ENCODE measurements at places on chromosomes 12 and 14.
A peak's percentile ranks its signal among the peaks of the same experiment; 100 is the strongest.

DNA sequence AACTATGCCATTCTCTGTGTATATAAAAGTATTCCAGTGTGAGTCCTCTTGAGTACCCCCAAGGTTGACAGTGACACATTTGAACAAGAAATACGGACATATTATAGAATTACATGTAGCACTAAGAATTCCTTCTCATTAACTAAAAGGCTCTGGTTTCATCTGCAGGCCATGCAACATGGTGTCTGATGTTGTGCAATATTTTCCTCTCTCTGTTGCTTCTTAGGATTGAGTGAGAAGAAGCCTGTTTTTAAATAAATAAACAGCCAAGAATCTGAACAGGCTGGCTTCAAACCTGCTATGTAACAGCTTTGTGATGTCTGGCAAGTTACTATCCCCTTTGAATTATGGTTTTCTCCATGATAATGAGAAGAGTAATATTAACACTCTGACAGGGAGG lies 22.2 kb upstream of the CCER1 start:
- DNase-seq, result no peak

GRCh38 chr14:63855281-63855680 lies 2.5 kb downstream of the SYNE2 start:
- DNase-seq, result no peak

GRCh38 chr12:103456006-103456405 lies 39.8 kb downstream of the C12orf42 start:
- DNase-seq, result no peak

DNA sequence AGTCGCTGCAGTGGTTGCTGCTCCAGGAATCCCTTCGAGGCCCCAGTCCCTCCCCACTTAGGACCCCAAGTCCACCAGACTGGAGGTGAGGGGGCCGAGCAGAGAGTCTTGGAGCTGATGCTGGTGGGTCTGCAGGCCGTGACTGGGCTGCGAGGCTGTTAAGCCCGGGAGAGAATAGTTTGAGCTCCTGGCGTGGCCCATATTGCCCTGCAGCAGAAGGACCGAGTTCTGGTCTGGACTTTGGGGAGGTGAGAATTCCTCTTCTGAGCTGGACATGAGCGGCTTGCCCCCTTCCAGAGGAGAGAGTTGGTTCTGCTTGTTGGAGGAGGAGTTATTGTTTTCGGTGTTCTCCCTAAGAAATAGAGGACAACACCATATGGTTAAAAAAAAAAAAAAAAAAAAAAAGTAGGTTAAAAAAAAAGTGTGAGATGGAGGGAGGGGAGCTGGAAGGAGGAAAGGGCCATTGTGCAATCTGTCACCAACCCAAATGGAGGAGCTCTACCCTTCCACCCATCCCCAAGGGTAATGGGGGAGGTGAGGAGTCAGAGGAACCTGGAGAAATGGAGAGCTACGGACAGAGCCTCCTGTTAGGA lies 3.0 kb downstream of the SIX1 start:
- DNase-seq, result no peak

GRCh38 chr12:72288436-72288835 lies 16.3 kb downstream of the TRHDE start:
- DNase-seq, result no peak

DNA sequence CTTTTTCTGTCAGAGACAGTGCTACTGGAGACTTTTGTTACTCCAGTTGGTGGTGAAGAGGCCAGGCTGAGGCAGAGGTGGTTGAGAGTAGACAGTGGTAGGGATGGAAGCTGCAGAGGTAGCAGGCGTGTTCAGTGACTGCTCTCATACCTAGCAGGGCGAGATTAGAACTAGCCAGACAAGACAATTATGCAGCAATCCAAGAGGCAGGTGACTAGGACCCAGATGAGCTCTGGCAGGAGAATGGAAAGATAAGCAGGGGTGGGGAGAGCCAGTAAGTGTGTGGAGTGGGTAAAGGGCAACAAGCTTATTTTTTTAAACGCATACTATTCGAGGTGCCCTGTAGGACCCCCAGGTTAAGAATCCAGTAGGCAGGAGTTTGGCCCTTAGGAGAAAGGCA lies 4.8 kb downstream of the PPP1R36 start:
- no peak for DNase-seq

DNA sequence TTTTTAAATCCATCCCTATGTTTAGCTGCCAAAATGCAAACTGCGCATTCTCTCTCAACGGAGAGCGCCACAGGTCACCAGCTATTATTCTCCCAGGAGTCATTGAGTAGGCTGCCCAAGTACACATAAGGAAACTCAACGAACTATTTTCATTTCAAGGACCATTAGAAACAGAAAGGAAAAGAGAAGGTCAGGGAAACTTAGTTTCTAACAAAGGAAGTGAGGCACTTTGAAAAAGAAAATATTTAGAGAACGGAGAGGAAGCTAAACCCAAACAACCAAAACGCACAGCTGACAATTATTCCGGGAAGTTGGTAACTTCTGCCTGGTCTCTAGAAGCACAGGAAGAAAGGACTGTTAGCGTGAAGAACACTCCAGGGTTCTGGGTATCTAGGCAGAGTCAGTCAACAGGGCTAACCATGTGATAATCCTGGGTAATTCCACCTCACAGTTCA lies 23.5 kb downstream of the GPHB5 start:
- no peak for DNase-seq

DNA sequence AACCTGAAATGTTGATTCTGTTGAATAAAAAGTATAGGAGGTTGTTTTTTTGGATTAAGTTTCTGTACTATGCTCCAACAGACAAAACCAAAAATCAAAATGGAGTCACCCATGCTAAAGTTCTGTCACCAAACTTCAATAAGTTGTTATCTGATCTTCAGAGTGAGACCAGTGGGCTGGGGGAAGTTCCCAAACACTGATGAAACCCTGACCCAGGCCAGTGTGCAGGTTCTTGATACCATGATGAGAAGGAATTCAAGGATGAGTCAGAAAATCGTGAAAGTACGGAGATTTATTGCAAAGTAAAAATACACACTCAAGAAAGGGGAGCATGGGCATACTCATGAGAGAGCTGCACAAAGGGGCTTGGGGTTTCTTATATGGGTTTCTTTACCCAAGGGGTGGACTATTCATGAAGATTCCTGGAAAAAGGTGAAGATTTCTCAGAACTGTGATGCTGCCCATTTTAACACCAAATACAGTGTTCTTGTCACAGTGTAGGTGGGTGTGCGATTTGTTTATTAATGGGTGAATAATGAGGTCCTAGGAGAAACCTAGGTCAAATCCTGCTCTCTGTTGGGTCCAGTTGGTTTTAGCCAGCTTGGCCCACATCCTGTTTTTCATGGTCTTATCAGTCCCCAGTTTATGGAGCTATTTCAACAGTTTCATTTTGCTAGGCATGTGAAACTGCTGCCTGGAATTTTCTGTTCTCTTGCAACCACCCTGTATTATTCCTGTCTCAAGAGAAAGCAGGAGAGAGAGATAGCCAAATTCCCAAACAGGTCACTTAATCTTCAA lies 27.5 kb upstream of the DENND5B start:
- DNase-seq, result no peak

- DNase-seq, result no peak
Observed at GRCh38 chr12:12439636-12440035, 82.8 kb downstream of the BORCS5 start.

DNA sequence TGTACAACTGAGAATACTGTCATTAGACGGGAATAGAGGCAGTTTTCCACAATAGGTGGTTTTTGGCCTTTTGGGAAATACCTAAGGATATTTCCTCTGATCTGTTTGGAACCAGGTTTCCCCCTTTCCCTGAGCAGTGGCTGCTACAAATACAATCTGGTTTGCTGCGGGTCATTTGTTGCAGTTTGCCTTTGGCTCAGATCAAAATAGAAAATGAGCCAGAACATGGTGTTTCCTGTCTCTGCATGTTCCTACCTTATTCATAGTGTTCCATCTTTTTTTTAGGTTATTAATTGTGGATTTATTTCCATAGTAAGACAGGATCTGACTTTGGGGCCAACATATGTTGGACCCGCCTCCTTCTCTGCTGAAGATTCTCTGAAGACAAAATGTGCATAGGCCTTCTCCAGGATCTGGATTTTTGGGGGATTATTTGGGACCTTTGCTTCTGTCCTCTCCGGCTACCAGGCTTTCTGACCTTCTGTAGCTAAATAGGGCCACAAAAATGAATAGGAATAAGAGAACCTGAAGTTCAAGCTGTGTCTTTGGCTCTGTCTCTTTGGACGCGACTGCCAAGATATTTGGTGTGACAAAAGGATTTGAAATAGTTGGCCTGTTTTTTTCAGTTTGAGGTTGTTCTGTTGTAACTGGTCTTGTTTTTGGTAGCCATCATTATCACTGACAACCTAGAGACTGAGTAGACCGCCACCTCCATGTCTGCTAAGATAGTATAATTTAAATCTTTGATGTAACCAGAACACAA lies 146.9 kb downstream of the PRKCH start:
- no peak for DNase-seq

DNA sequence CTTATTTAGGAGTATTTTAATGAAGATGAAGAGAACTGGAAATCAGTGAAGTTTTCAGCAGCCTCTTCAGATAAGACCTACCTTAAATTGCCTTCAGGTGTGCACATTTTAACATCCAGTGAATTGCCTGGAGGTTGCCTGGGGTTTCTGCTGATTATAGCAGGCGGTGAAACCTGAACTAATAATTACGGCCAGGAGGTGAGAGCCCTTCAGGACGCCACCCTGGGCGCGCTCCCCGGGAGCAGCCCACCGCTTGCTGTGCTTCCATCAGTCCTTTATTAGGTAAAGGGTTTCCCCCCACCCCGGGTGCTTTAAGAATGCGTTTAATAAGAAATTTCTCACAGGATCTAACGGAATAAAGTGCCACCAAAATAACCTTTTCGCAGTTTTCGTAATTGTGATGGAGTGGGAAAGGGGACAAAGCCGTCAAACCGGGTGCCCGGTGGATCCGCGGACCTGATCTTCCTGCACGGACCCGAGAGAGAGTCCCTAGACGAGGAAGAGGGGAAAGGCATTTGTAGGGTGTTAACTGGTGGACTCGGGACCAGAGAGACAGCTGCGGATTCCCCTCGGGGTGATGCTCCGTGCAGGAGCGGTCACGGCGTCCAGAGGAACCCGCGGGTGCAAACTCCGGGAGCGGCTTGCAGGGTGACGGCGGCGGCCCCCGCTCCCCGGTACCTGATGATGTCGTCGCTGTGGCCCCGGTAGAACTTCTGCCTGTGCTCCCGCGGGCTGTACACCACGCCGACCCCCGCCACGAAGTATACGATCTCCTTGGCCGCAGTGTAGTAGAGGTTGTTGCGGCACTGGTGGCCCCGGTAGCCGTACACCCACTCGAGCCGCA lies 902 bp downstream of the EML5 start:
- DNase-seq, result peak; percentile 37

Data from NCI-H774 (cell line).